ENCODE measurements at places on chromosomes 3 and 15.

GRCh38 chr3:151875759-151876158, 2.3 kb downstream of the SUCNR1 start:
- ATAC-seq: no peak

- ATAC-seq: no peak
Observed at GRCh38 chr15:81740416-81740815, 305.4 kb downstream of the MEX3B start.

DNA sequence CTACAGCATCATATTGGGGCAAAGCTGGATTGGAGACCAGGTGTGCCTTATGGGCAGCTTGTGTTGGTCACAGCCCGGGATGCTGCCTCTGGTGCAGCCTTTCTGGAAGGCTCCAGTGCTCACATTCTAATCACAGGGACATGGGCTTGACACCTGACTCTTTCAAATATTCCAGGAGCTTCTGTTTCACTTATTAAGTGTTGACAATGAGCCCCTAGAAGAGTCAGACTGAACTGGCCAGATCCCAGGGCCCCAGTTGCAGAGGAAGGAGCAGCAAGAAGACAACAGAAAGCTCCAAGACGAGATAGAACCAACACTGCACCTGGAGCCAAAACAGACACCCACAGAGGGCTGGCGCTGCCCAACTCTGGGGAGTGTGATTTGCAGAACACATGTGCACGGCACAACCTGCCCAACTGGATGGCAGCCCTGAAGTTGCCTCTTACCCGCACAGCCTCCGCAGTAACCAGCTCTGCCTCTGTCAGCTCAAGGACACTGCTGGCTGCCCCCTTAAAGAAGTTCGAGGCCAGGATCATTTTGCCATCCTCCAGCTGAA, 30.3 kb downstream of the ALDH1L1 start:
- no peak for ATAC-seq

- no peak for ATAC-seq
Observed at GRCh38 chr3:197009532-197010019, 20.0 kb downstream of the MELTF start.

GRCh38 chr3:113910966-113911365, 36.8 kb upstream of the ZDHHC23 start:
- no peak for ATAC-seq
